ENCODE measurements at places on chromosomes 3 and 15.

DNA sequence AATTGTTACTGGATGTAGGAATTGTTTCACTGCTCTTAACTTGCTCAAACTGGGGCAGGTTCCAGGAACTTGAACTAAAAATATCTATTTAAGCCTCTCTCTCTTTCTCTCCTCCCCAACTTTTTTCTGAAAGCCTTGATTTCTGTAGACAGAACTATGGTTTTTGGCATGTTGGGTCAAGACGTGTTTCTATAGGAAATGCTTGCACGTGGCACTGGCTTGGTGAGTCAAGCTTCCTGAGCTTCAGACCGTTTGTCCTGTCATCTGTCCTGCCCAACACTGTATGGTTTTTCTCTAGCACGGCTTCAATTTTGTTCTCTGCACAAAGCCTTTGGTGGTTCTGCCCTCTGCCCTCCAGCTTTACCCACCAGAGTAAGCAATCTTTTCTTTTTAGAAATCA, 13.5 kb downstream of the EAF1 start:
- DNase-seq = no peak

DNA sequence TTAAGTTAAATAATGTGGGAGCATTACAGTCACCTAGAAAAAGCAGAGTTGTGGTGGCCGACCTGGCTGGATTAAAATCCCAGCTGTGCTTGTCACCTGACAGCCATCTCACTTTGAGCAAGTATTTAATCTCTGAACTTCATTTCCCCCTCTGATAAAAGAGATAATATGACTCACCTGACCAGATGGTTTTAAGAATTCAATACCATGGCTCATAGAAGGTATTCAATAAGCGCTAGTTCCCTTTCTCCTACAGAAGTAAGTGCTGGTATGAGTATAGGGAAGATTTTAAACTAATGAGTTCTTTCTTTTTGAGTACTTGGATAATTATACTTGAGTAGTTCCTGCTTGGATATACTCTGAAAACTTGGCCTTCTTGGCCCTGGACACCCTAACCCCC, 325.5 kb downstream of the IL5RA start:
- DNase-seq = no peak

DNA sequence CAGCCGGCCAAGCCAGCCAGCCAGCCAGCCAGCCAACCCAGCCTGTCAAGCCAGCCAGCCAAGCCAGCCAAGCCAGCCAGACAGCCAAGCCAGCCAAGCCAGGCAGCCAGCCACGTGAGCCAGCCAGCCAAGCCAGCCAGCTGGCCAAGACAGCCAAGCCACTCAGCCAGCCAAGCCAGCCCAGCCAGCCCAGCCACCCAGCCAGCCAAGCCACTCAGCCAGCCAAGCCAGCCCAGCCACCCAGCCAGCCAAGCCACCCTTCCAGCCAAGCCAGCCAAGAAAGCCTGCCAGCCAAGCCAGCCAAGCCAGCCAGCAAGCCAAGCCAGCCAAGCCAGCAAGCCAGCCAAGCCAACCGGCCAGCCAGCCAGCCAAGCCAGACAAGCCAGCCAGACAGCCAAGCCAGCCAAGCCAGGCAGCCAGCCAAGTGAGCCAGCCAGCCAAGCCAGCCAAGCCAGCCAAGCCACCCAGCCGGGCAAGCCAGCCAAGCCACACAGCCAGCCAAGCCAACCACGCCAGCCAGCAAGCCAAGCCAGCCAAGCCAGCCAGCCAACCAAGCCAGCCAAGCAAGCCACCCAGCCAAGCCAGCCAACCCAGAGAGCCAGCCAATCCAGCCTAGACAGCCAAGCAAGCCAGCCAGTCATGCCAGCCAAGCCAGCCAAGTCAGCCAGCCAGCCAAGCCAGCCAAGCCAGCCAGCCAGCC, 199.5 kb downstream of the GOLGA6L6 start:
- DNase-seq = no peak

GRCh38 chr15:57597431-57597830, 5.7 kb downstream of the MYZAP start:
- no peak for DNase-seq

GRCh38 chr3:148906667-148907066, 41.6 kb downstream of the CPA3 start:
- no peak for DNase-seq

DNA sequence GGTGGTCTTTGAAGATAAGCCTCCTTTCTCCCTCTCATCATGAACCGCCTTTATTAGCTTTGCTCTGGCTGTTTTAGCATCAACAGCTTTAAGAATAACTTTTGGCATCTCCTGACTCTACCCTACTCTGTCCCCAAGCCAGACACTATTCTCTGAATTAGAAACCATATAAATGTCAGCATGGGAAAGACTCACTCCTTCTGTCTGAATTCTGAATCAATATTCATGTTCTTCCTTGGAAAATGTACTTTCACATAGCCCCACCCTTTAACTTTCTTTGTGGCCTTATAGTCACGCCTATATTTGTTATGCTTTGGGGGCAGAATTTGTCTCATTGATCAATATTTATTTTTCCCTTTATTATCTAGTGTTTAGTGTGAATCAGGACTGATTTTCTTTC, 131.7 kb upstream of the NR2E3 start:
- no peak for DNase-seq

DNA sequence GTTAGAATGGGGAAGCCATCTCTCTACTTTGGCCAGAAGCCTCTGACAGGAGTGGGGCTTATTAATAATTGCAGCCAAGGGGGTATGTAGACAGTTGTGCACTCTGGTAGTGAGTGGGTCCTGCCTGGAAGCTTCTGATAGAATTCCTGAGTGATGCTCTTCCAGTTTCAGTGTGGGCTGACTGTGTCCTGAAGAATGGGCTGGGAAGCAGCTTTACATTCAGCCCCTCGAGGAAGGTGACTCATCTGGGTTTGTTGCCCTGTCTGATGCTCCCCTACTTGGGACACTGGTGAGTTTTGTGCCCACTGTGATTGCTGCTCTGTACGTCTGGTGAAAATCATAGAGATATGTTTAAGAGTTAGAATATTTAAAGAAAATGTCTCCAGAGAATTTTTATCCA, 444.7 kb upstream of the RBMS3 start:
- DNase-seq = no peak

DNA sequence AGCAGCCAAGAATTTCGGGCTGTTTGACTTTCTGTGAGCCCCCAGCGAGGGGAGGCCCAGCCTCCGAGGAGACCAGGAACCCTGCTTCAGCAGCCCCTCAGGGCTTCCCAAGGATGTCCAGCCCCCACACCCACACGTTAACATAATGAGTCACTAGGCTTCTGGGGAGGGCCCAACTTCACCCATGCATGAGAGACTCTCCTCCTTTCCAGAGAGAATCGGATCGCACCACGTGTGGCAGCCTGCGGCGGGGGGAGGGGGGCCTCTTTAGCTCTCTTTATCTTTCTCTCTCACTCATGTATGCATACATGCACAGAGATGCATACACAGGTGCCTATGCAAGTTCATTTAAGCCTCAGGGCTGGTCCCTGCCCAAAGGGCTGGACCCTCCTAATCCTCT, 3.1 kb upstream of the AP2M1 start:
- no peak for DNase-seq

- no peak for DNase-seq
Observed at GRCh38 chr3:140131895-140132294, 196.9 kb downstream of the CLSTN2 start.

GRCh38 chr3:90092994-90093393, 985.6 kb downstream of the EPHA3 start:
- DNase-seq = no peak

DNA sequence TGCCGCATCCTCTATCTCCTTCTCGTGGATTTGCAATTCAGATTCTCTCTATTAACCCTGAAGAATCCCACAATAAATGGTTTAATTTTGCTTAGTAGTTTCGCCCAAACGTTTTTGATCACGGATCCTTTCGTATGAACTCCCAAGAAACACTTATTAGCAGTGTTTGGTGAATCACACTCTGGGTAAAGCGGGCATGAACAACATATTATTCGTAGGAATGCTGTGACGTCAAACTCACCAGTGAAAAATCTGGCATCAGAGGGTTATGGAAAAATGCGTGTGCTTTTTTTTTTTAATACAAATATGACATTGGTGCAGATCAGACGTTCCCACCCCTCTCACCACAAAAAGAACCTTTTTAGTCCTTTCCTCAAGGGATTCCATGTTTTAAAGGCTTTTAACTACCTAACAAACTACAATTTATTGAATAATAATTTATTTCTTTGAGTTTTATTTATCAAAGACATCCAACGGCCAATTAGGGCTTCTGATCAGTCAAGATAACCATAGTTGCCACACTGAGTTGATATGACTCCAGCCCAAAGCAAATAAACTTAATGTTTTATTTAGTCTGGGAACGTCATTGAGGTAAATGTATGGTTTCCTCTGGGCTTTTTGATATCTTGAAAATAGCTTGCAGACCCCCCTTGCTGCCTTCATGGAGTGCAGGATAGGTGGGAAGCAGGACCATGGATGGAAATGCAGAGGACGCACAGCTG, 45.5 kb upstream of the CGNL1 start:
- no peak for DNase-seq

DNA sequence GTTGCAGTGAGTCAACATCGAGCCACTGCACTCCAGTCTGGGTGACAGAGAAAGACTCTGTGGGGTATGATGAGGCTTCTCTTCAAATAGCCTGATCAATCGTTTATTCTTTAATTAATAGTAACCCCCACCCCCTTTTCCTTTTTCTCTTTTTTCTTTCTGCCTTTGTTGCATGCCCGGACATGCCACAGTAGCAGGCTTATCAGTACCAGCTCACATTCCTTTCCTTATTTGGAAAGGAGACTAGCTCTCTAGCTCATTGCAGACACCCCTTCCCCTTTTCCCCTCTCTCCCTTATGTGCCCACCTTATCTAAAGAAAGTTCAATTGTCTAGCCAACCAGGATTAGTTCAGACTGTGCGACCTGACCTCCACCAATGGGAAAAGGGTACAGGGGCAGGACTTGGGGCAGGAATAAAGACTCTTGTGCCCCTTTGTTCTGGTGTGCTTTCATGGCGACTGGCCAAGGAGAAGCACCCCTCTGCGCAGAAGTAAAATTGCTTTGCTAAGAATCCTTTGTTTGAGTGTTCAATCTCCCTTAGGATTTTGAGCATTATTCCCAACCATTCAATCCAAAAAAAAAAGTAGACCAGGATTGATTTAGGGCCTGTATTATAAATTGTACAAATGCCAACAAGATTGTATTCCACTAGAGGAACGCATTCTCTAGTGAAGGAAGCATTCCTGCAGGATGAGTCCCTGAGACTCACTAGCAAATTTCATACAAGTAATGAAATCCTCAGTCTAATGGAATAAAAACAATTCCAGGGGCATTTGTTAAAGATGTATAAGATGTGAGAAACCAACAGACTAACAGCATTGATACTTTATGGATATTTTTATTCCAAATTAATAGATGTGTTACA, 95.8 kb upstream of the SNRPN start:
- DNase-seq = no peak

GRCh38 chr15:31456354-31457060, 129.9 kb downstream of the KLF13 start:
- no peak for DNase-seq

GRCh38 chr3:107430996-107431245, 53.7 kb downstream of the CCDC54 start:
- no peak for DNase-seq

DNA sequence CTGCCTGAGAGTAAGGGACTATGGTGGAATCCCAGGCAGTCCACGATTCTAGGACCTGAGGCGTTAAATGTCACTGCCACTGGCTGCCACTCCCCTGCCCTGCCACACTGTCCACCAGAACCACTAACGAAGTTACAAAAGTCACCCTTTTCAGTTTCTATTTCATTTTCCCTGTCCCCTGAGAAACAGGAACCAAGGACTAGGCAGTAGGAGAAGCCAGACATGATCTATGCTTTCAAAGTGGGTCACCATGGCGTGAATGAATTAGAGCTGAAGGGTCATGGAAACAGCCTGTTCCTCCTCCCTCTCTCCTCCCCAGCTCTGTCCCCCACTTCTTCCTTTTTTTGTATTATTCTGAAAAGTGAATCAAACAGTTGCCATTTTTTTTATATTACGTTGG, 9.1 kb upstream of the ADPRH start:
- DNase-seq = no peak

- no peak for DNase-seq
Observed at GRCh38 chr15:29455055-29455454, 185.4 kb upstream of the NSMCE3 start.

DNA sequence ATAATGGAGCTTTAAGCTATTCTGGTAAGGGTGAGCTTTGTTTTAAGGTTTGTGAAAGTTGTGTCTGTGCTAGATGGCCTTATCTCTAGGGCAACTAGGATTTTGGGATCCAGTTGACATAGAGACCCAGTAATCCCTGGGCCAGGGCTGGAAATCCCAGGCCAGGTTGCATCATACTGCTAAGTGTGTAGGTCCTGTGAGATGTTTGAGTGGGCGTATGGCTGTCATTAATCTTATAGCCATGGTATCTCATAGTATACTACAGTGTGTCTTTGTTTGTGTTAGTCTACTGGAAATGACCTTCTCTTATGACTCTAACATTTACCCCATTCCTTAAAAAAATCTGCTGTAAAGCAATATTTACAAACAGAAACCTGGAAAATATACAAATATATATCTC, 151.4 kb downstream of the CACNA2D3 start:
- DNase-seq = no peak

GRCh38 chr3:181713280-181713647, 1.5 kb downstream of the SOX2 start:
- no peak for DNase-seq

DNA sequence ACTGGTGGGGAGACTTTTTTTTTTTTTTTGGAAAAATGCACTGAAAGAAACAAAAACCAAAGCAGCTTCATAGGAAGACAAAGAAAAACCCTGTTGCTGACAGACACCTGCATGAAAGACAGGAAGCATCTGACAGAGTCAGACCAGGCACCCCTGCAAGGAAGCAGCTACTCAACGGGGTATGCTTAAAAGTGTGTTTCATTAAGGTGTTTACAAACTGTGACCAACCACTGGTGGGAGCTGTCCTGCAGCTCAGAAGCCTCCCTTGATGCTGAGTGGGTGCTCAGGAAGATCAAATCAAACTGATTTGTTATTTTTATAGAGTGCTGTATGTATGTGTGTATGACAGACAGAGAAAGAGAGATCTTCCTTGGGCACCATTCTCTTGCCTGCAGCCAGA, 34.7 kb upstream of the AGBL1 start:
- no peak for DNase-seq

DNA sequence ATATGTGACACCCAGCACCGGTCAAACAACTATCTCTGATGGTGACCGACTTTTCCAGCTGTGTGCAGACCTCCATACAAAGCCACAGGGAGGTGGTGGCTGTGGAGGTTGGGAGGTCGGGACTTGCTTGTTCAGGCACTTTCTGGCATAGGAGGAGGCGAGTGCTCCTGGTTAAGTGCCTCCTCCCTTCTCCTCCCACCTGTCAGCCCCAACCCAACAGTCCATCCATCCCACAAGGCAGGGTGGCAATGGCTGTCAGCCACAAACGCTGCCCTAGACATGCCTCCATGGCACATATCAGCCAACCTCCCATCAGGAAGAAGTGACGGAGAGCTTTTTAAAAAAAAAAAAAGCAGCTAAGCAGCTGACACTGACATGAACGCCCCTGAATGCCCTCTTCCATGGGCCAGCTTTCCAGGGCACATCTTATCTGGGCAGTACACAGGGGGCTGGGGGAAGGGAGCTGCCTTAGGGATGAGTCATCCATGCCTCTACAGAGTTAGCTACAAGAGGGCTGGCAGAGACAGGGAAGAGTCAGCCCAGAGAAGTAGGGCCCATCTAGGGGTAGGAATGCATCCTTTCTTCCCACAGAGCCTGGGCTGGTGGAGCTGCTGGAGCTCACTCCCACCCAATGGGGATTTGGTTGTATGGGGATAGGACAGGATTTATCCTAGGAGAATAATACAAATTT, 41.2 kb downstream of the CCDC12 start:
- no peak for DNase-seq

- no peak for DNase-seq
Observed at GRCh38 chr15:98668566-98669308, 20.4 kb downstream of the IGF1R start.

- DNase-seq = no peak
Observed at GRCh38 chr3:11477407-11477911, 166.3 kb downstream of the VGLL4 start.

All from stimulated activated CD8-positive, alpha-beta memory T cell treated with anti-CD3 and anti-CD28 coated beads, Interleukin-4, amount 100 ng/mL, for 1 hour (primary cell).